Transverse colon (tissue), 4 donors: ENCODE measurements at places on chromosomes 5 and 9. TPM values are rescaled to one million over a fixed set of nuclear protein-coding genes. Genes with fewer than 3 reads are reported as not detected.

SLC27A4 gene
- 40.0 TPM for total RNA-seq

DNA sequence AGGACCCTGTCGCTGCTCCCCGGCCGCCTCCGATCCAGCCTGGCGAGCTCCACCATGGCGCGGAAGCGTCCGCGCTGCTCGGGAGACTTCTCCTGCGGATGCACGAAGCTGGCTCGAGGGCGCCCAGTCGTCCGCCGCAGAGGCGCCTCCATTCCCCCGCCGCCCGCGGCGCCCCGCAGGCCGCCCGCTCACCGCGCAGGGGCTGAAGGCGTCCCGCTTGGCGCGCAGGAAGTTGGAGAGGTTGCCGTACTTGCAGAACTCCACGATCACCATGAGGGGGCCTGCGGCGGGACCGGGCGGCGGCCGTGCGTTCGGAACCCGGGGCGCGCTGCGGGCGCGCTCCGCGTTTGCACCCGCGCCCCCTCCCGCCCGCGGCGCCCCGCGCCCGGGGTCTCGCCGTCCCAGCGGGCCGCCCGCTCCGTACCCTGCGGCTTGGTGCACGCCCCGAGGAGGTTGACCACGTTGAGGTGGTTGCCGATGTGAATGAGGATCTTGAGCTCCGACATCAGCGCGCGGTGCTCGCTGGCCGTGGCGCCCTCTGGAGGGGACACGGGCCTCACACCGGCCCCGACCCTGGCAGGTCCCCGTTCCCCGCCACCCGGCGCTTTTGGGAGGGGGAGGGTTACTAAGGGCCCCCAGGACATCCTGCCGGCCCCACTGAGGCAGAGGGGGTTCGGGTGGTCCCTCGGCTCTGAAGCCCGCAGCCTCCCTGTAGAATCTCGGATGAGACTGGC, 27.7 kb upstream of the SCGB3A1 start:
- DNase-seq: no peak

DNA sequence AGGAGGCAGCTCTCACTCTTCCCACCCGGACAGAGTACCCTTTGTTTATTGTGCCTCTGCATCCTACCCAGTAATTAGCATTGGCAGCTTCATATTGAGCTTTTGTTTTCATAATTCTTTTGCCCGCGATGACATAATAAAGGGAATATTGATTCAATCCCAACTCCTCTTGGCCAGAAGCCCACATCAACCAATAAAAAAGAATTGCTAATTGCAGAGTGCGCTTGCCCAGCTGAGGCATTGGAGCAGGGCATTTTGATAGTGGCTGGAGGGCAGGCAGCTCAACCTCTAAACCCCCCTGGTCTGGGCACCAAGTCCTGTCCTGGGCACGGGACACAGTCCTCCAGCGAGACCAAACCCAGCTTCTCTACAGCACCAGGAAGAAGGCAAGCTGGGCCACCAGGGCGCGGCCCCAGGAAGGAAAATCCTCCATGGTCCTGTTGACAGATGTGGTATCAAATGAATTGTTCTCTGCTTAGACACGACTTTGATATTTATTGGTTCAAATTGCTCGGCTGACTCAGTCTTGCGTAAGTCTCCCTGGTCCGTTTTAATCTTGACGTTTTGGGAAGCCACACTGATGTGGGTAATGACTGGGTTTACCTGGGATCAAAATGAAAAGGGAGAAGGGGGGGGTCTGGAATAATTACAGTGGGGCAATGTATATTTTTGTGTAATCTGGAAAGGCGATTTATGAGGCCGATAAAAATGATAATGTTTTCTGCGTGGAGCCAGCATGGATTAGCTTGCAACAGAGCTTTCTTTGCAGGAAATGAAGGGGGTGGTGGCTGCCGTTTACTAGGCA, 220.7 kb upstream of the MSX2 start:
- peak; percentile 52 for DNase-seq

ZBTB26 gene
- 9.2 TPM for total RNA-seq

ZNF658 gene
- total RNA-seq: 3.1 TPM

MARCHF3 gene
- 29.6 TPM for total RNA-seq

GRCh38 chr5:180113660-180114303, 42.2 kb upstream of the RNF130 start:
- DNase-seq: no peak

DNA sequence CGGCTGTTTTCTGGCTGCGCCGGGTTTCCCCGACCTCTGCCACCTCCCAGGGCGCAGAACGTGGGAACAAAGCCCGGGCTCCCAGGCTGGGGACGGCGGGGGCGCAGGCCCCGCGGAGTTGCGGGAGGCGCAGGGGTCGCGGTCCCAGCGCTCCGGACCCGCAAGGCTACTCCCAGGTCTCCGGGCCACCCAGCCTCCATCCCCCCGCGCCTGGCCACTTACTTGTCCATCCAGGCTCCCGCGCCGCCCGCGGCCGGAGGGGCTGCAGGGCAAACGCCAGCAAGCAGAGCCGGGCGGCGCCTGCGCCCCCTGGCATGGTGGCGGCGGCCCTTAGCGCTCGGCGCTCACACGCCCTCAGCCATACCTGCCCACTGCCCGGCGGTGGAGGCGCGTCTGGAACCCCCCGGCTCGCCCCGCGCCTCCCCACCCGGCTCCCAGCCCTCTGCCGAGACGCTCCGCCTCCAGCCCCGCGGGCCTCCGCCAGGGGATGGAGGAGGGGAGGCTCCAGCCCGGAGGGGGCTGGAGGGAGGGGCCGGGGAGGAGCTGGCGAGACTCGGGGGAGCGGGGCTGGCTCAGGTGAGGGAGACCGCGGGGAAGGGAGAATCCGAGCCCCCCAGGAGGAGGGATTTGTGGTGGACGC, at the start of gene ADAM19:
TSS of gene ADAM19 (minus strand) at position 395 of the 640 bp plus-strand sequence. CDS start at position 316, 79 bp downstream.
- DNase-seq: peak; percentile 59

ANKRD55 gene
- total RNA-seq: not detected

C5orf58 gene
- 0.79 TPM for total RNA-seq

DNA sequence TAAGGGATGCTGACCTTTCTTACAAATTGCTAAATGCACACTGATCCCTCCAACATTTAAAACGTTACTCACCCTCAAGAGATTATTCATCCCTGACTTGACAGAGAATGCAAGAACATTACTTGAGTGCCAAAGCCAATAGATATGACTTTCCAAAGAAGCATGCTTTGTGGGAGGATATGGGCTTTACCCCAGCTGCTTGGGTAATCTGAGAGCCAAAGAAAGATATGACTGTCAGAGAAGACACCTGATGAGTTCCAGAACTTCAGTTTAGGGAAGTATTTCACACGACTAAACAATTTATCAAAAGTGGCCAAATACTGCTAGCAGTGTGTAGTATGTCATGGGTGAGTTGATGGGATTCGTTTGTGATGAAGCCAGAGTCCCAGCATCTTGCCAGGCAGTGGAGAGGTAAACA, 7.4 kb upstream of the SPDL1 start:
- DNase-seq: no peak

DNA sequence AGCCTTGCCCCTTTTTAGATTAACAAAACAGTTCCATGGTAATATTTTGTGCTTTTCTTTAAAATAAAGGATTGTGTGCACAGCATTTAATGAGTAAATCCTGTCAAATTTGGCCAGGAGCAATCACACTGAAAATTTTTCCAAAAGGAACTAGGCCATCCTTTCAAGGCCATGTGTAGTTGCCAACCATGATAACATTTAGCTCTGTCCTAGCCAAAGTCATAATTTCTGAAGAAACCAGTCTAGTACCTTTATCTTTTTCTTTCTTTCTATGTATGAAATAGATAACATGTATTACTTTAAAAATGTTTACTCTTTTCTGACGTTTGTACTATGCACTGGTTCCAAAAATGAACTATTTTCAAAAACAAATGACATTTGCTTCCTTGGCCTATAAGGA, 143.7 kb downstream of the PBX3 start:
- DNase-seq: no peak
